NCI-H187 treated with DMSO at 0.1 percent for 48 hours (cell line): ENCODE measurements at places on chromosomes 2 and 18.
A peak's percentile ranks its signal among the peaks of the same experiment; 100 is the strongest.

DNA sequence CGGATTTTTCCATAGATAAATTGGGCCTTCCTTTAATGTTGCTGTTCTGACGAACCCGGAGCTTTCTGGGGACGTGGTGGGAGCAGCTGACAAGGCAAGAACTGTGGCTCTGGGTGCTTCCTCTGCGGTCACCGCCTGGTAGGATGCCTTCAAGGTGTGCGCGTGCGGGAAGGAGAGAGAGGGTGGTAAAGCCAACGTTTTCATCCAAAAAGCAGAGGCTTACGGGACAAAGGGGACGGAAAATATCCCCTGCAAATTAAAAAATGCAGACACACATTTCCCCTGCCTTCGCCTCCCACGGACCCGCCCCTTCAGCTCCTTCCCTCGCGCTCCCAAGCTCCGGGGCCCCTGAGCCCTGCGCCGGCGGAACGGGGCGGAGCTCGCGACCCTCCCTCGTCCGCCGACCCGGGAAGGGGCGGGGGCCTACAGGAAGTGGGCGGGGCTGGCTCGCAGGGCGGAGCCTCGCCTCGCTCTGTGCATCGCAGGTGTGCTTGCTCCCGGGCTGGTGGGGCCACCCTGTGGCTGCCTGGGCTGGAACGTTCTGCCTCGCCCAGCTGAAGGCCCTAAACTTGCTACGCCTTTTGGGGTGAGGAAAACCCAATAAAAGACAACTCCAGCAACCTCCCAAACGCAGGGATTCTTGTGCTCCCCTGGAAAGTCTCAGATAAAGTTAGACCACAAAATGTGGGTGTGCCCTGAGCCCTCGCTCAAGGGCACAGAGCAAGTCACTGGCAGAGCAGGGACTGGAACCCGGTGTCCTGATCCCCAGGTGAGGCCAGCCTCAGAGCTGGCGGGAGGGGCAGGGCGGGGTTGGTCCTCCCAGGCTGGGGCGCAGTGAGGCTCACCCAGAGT is 25.4 kb upstream of the SLC66A3 start:
- peak; percentile 51 for DNase-seq

DNA sequence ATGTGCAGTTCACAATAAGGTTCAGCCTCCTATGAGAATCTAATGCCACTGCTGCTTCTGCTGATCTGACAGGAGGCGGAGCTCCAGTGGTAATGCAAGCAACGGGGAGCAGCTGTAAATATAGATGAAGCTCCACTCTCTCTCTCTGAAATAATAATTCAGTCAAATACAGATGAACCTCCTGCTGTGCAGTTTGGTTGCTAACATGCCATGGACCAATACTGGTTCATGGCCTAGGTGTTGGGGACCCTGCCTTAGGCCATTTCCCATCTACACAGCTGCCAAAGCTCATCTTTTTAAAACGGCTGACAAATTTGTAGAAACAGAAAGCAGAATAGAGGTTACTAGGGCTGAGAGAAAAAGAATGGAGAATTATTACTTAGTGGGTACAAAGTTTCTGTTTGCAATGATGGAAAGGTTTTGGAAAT is 10.7 kb upstream of the HNRNPA3 start:
- no peak for DNase-seq

GRCh38 chr2:203904022-203904421 is 32.5 kb upstream of the ICOS start:
- no peak for DNase-seq

DNA sequence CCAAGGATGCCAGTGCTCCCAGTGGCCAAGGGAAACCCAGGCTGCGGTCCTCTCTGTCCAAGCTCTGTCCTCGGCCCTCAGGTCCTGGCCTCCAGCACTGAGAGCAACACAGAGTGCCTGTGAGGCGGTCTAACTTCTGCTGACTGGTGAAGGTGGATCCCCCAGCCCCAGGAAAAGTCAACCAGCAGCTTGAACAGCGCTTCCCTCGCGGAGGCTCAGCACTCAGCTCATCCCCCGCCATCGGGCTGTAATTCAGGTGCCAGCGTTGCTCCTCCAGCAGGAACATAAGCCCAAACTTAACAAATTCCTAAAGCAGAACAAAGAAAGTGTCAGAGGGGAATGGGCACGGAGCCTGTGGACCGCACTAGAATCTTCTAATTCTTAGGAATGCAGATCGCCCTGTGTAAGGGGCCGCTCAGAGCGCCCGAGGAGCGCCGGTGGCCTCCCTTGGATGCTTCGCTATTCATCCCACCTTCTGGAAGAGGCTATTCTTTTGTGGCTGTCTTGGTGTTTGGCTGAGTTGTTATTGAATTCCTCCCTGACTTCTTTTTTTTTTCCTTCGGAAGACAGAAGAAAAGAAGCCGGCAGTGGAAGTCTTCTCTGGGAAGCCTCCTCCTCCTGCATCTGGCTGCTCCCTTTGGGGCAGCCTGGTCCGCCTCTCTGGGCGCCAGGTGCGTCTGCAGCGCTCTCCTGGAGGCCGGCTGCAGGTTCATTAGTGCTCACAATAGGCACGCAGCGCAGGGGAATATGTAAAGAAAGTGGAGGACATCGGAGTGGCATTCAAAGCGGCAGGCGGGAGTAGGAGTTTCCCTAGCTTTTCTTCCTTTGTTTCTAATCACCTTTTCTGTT is 905.6 kb downstream of the TSN start:
- no peak for DNase-seq

DNA sequence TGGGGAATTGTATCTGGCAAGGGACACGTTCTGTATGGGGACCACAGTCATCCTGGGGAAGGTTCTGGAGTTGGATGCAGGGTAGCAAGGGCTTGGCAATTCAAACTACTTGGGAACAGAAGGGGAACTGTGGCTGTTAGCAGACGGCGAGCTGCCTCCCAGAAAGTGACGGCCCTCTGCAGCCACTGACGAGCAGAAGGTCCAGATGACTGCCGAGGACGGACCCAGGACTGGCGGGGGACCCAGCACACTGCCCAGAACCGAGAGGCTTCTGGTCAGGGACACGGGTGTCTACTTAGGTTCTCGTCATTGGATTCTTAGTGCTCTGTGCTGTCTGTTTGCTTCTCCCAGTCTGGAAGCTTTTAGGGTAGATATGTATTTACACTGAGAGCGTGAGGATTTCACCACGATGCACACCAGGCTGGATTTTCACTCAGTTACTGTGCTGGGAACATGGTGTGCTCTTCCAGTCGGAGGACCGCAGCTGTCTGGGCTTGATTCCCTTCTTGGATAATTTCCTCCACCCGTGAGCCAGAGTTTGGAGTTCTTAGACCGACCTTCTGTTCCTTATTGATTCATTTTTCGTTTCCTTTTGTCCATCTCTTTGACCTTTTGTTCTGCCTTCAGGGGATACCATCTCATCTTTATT is 13.4 kb downstream of the GPR35 start:
- DNase-seq: no peak

- no peak for DNase-seq
These were observed 39.9 kb upstream of the TANC1 start for GRCh38 chr2:158928515-158928914.

DNA sequence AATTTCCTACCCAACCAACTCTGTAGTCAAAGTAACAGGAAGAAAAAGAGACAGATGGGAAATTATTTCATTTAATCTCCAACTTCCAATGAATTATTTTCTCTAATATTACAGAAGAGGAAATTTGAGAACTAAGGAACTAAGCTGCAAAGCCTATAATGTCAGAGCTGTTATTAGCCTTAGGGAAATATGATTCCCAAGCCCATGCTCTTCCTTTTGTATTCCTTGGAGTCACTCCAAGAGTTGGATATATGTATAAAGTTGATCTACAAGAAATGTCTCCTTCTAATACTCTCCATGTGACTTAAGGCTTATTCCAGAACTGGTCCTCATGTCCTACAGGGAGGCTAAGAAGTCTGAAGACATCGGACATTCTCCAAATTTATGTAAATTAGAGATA is 31.6 kb upstream of the VWC2L start:
- no peak for DNase-seq

DNA sequence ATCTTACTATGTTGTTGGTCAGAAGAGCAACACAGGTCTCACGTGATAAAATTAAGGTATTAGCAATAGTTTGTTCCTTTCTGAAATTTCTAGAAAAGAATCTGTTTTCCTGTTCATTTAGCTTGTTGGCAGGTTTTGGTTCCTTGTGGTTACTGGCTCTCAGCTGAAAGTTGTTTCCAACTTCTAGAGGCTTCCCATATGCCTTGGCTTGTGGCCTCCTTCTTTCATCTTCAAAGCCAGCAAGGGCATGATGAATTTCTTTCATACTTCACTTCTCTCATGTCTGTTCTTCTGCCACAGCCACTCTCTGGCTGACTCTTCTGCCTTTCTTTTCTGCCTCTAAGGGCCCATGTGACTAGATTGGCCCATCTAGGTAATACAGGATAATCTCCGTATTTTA is 193.7 kb downstream of the TRIB2 start:
- DNase-seq: no peak
